ENCODE measurements at places on chromosomes 2 and 18.

DNA sequence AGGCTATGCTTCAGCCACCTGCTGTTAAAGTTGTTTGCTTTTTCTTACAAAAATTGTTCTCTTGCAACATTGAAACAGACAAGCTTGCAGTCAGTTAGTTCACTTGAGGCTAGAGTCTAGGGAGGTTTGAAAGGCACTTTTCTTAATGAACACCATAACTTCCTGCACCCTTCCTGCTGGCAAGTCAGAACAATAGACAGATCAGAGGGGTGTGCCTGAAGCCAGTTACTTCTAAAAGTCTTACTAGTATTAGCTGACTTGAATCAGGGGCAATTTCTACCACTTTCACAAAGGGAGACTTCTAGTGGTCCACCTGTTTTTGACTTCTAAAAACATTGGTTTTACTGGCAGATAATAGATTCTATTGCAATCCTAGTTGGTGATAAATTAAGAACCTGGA is 367.4 kb upstream of the CDH20 start:
- DNase-seq = no peak

DNA sequence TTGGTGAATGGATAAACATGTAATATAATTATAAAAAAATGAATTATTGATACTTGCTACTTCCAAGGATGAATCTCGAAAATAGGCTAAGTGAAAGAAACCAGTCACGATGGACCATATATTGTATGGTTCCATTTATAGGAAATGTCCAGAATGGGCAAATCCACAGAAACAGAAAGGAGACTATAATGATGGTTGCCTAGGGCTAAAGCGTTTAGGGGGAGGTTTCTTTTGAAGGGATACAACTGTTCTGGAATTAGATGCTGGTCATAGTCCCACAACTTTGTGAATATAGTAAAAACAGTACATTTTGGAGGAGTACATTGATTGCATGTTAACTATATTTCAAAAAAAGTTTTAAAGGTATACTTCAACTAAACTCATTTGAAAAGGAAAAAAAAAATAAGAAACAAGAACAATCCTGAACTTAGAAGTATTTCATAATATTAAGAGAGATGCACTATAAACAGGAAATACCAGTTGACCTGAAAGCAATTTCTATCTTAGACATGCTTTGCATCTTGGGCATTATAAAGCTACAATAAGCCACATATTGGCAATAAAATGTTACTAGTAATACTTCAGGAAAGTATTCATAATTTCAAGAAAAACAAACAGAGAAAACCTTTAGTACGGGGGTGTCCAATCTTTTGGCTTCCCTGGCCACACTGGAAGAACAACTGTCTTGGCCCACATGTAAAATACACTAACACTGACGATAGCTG is 130.0 kb downstream of the C2orf74 start:
- DNase-seq = no peak

- DNase-seq = no peak
These were observed 51.4 kb upstream of the ACYP2 start for GRCh38 chr2:54063967-54064535.

- peak; percentile 85 for DNase-seq
These were observed 21.0 kb downstream of the TCF7L1 start for GRCh38 chr2:85154048-85154753.

DNA sequence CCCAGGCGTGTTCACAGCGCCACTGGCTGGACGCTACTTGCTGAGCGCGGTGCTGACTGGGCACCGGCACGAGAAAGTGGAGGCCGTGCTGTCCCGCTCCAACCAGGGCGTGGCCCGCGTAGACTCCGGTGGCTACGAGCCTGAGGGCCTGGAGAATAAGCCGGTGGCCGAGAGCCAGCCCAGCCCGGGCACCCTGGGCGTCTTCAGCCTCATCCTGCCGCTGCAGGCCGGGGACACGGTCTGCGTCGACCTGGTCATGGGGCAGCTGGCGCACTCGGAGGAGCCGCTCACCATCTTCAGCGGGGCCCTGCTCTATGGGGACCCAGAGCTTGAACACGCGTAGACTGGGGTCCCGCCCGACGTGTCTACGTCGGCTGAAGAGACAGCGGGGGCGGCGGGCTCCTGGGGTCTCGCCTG is 891 bp upstream of the KHK start:
- DNase-seq = peak; percentile 69

All from fibroblast of the aortic adventitia (primary cell).